ENCODE measurements at places on chromosomes 2 and 18.

DNA sequence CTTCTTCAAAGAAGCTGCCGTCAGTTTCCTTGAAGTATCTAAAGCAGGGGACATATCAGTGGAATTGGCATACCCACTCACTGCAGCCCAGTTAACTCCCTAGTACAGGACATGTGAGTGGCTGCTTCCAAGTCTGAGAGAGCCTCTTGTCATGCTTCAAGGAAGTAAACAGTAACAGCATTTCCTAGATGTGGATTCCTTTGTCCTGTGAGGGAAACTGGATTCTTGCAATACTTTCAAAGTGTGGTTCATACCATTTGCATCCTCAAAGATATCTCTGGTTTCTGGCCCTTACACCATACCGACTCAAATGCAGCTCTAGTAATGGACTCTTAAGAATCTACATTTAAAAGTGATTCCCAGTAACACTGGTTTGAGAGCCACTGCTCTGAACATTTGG lies 87.2 kb downstream of the ESCO1 start:
- DNase-seq = no peak

- DNase-seq = no peak
Measured at GRCh38 chr2:177603181-177603580, 210.6 kb downstream of the AGPS start.

GRCh38 chr2:68822207-68822872 lies 48.9 kb downstream of the BMP10 start:
- DNase-seq = no peak

DNA sequence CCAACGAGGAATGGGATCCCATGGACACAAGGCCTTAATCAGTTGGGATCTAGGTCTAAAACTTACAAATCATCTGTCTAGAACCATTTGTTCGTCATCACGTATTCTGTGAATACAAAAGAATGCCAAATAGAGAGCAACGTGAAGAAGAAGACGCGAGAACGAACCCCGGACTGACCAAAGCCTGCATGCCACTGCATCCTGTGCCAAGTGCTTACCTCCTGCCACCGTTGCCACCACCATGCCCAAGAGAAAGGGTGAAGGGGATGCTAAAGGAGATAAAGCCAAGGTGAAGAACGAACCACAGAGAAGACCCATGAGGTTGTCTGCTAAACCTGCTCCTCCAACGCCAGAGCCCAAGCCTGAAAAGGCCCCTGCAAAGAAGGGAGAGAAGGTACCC lies 30.2 kb downstream of the ITSN2 start:
- no peak for DNase-seq

GRCh38 chr2:12554224-12555011 lies 162.3 kb upstream of the TRIB2 start:
- DNase-seq = no peak

DNA sequence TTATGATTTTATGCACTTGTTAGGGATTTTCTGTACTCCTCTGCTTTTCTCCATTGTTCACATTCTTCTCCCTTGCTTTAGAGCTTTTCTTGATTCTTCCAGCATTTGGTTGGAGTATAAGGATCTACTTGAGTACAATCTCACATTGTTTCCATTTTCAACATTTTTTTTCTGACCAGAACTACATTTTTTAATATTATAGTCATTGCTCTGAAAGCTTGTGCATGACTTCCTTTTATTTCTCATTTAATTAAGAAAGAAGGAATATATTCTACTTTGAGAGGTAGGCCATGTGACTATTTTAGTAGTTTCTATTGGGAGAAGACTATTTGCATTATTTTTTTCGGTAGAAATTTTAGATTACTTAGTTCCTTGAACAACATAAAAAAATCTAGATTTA lies 200.4 kb downstream of the TMEM247 start:
- DNase-seq = no peak

- DNase-seq = no peak
Measured at GRCh38 chr2:236824836-236825235, 255.2 kb downstream of the ACKR3 start.

DNA sequence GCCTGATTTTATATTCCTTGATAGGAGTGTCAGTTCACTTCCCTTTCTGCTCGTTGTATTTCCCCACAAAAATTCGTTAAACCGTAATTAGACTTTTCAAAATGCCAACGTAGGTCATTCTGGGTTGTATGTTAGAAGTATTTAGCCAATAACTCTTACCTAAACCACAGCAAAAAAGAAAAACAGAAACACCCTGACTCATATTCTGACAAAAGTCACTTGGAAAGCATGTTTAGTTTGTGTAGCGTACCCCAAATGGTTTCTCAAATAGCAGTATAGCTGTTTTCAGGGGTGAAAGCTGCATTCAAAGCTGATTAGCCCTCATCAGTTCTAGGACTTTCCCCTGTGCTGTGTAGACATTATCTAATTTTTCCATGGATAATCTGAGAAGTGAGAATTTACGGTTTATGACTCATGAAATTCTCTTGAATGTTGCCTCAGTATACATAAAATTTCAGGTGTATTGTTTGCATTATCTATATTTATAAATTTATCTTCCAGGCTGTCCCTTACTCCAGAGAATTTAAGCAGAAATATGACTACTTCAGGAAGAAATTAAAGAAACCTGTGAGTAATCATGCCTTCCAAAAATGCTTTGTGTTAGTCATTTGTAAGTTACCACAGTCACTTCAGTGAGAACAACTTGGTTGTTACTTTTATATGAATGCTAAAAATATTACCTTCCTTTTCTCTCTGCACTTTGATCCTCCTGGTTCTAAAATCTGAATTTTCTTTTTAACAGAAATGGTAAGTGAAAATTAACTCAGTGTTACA lies 264.9 kb downstream of the ALPK2 start:
- DNase-seq = no peak

- DNase-seq = no peak
Measured at GRCh38 chr2:236882074-236882473, 203.6 kb upstream of the COPS8 start.

- no peak for DNase-seq
Measured at GRCh38 chr2:78928502-78928901, 97.0 kb upstream of the REG3G start.

GRCh38 chr2:160590664-160591063 lies 97.1 kb upstream of the RBMS1 start:
- no peak for DNase-seq

DNA sequence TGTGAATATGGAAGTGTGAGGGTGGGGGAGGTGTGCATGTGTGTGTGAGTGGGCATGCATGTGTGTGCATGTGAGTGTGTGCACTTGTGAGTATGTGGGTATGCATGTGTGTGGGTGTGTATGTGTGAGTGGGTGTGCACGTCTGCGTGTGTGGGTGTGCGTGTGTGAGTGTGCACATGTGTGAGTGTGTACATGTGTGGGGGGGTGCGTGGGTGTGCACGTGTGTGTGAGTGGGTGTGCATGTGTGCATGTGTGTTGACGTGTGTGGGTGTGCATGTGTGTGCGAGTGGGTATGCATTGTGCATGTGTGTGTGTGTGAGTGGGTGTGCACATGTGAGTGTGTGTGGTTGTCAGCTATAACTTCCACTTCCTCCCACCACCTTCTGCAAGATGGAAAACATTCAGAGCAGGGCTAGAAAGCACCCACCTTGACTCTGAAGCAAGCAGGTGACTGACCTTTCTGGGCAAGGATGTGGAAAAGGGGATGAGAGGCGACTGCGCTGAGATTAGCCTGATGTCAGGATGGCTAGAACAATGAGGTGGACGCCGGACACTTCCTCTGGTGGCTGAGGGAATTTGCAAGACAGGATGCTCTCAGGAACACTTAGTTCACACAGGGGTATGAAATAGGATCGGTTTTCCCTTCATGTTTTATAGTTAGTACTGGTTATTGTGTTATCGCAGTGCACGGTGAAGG lies 103.6 kb downstream of the ACKR3 start:
- no peak for DNase-seq

- DNase-seq = no peak
Measured at GRCh38 chr18:49920731-49921130, 107.4 kb upstream of the ACAA2 start.

- DNase-seq = no peak
Measured at GRCh38 chr18:42274488-42275137, 319.6 kb downstream of the PIK3C3 start.

DNA sequence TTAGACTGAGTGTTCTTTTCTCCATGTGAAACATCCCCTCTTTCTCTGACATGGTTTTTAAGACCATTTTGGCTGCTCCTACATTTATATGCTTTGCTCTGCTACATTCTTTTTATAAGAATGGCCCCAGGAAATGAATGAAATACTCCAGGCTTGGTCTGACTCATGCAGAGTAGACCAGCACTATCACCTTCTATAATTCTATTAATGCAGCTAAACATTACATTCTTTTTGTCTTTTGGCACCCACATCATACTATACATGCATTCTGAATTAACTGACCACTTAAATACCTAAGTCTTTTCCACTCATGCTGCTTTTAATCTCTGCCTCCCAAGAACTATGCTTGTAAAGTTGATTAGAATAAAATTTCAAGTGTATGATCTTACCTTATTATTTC lies 94.1 kb downstream of the AAK1 start:
- no peak for DNase-seq

- no peak for DNase-seq
Measured at GRCh38 chr2:70744397-70744796, 23.6 kb downstream of the ADD2 start.

DNA sequence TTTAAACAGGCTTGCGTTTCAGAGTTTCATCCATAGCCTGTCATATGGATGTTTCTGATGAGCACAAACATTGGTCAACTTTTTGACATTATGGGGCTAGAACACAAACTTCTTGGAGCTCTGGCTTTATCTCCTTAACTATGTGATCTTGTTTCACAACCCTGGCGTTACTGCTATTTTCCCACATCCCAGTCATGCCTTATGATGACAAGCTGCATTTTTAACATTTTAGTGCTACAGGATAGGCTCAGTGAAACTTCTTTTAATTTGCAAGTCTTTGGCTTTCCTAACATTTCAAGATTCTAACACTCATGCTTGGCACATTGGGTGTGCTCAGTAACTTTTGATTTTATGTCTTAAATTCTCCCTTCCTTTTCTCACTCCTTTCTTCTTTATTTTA lies 21.0 kb upstream of the PDE1A start:
- no peak for DNase-seq

DNA sequence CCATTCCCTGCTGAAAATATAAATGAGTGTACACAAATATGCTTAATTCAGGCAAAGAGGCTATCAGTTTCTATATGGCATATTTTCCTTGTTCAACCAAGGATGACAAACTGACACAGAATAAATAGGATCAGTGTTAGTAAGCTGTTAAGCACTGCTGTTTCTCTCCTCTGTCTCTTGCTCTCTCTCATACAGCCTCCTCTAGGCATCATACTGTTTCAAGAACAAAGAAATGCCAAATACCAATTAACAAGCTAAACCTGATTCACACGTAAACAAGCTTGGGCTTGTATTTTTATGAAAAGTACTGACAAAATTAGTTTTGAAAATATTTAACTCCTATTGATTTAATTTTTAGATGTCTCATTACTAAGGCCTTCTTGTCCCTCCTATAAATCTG lies 1027.2 kb upstream of the ACVR2A start:
- DNase-seq = no peak

GRCh38 chr2:208479342-208479741 lies 72.8 kb downstream of the PTH2R start:
- no peak for DNase-seq

- DNase-seq = no peak
Measured at GRCh38 chr2:101361522-101361921, 25.8 kb downstream of the CREG2 start.

DNA sequence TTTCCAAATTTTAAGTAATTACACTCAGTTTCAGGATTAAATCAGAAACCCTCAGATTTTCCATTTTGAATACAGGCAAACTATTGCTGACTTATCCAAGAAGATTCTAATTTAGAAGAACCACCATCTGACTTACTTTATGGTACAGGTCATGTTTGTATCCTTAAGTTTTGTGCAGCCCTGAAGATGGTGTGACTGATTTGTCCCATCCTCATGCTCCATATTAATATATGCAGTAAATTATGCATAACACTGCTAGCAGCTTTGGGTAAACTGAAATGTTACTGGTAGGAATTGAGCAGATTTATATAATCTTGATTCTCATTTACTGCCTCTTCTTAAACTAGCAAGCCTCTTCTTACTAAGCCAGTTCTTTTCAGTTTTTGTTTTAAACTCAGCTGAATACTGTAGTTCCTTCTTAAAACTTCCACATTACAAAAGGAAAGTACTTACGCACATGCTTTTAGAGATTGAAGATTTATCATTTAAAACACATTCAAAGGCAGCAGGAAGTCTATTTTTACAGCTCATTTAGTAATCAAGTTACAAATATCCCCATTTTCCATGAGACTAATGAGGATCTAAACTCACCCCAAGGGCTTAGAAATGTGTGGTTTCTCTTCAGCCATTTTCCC lies 25.7 kb downstream of the MEX3C start:
- DNase-seq = no peak

DNA sequence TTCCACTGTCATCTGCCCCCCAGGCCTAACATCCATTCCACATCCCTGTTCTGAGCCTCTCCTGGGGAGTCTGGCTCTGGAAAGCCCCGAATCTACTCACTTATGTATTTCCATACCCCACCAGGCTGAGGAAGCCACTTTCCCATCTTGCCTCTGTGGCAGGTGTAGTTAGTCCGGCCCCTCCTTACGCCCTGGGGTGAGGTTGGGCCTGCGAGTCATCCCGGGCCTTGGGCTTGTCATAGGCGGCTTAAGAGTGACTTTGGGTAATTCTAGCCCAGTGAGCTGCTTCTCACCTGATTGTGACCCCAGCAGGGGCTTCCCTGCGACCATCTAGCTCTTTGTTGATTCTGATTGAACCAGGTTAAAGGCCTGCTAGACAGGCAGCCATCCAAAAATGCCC lies 21.1 kb downstream of the PCARE start:
- DNase-seq = no peak

- DNase-seq = no peak
Measured at GRCh38 chr2:111208639-111209038, 87.9 kb downstream of the BCL2L11 start.

DNA sequence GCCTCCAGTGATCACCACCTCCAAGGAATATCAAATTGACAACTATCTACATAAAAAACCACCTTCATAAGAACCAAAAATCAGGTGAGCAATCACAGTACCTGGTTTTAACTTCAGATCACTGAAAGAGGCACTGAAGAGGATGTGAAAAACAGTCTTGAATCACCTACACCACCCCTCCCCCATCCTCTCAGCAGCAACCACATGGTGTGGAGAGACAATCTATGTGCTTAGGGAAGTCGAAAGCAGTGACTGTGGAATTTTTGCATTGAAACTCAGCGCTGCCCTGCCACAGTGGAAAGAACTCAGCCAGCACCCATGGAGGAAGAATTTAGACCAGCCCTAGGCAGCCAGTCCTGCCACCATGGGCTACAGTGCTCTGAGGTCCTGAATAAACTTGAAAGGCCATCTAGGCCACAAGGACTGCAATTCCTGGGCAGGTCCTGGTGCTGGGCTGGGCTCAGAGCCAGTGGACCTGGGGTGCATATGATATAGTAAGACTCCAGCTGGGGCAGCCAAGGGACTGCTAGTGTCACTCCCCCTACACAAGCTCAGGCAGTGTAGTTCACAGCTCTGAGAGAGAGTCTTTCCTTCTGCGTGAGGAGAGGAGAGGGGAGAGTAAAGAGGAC lies 75.6 kb downstream of the ATL2 start:
- DNase-seq = no peak

GRCh38 chr2:217158928-217159327 lies 299.1 kb upstream of the TNP1 start:
- no peak for DNase-seq

GRCh38 chr2:80057956-80058355 lies 246.6 kb downstream of the LRRTM1 start:
- no peak for DNase-seq

- DNase-seq = no peak
Measured at GRCh38 chr18:64333584-64333983, 184.7 kb upstream of the LINC00305 start.

- DNase-seq = no peak
Measured at GRCh38 chr18:21444465-21445212, 155.9 kb downstream of the ESCO1 start.

GRCh38 chr2:231667496-231667895 lies 40.8 kb upstream of the PTMA start:
- no peak for DNase-seq
